ENCODE measurements at places on chromosomes 7 and 10.

- DNase-seq, result no peak
- H3K36me3 ChIP-seq, result no peaks in the 10 kb centered on the region
- peaks cover 59% of the 10 kb centered on the region for H3K27me3 ChIP-seq
- H3K4me1 ChIP-seq, result no peaks in the 10 kb centered on the region
- H3K27ac ChIP-seq, result no peak overlapping the region
Measured at GRCh38 chr7:291373-292092, 1.6 kb downstream of the FOXL3 start.

GRCh38 chr10:4217187-4217586, 432.2 kb upstream of the KLF6 start:
- H3K27ac ChIP-seq, result no peak overlapping the region
- no peaks in the 10 kb centered on the region for H3K36me3 ChIP-seq

GRCh38 chr7:131112431-131112830, 215.2 kb upstream of the MKLN1 start:
- no peak for DNase-seq
- H3K4me3 ChIP-seq, result no peak overlapping the region
- H3K36me3 ChIP-seq, result peaks cover 1% of the 10 kb centered on the region
- H3K27ac ChIP-seq, result no peak overlapping the region
- peaks cover 23% of the 10 kb centered on the region for H3K27me3 ChIP-seq

DNA sequence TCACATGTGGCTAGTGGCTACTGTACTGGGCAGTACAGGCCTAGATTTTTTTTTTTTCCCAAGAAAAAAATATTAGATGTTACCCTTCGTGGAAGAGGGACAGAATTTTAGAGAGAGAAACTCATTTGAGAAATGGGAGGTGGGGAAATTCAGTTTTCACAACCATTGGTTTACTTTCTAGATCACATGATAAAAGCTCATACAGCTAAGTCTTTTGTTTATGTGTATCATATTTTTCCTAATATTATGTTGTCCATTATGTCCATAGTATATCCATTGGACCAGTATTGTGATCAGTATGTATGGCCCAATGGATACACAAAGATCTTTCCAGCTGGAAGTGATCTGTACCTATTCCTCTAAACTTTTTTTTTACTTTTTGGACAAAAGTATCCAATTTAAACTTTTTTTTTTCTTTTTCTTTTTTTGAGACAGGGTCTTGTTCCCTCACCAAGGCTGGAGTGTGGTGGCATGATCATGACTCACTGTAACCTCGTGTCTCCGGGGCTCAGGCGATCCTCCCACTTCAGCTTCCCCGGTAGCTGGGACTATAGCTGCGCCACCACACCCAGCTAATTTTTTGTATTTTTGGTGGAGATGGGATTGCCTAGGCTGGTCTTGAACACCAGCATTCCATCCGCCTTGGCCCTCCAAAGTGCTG, 4.1 kb downstream of the CALU start:
- no peak for DNase-seq
- peaks cover 43% of the 10 kb centered on the region for H3K4me1 ChIP-seq
- H3K4me3 ChIP-seq, result no peak overlapping the region
- peaks cover 15% of the 10 kb centered on the region for H3K36me3 ChIP-seq
- no peaks in the 10 kb centered on the region for H3K27me3 ChIP-seq

DNA sequence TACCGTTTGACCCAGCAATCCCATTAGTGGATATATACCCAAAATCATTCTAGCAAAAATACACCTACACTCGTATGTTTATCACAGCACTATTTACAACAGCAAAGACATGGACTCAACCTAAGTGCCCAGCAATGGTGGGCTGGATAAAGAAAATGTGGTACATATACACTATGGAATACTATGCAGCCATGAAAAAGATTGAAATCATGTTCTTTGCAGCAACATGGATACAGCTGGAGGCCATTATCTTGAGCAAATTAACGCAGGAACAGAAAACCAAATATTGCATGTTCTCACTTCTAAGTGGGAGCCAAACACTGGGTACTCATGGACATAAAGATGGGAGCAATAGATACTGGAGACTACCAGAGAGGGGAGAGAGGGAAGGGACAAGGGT, 223.9 kb downstream of the FRMD4A start:
- no peaks in the 10 kb centered on the region for H3K36me3 ChIP-seq
- no peak overlapping the region for H3K4me3 ChIP-seq

DNA sequence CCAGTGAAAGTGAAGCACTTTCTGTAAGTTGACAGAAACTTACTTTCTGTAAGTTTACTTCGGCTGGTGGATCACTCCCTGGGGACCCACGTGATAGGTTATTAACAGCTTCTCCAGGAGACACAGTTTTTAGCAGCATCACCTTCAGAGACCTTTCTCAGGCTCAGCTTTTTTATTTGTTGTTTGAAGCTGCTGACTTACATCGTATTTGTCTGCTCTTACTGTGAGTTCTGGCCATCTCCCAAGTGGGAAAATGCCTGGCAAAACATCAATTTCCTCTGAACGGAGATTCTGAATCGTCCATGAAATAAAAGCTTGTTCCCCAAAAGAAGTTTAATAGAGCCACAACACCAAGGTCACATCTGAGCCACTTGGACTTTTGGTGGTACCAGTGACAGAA, 178.7 kb upstream of the PODXL start:
- DNase-seq, result no peak
- no peak overlapping the region for H3K27ac ChIP-seq
- H3K4me1 ChIP-seq, result no peaks in the 10 kb centered on the region
- peaks cover 18% of the 10 kb centered on the region for H3K27me3 ChIP-seq
- no peak overlapping the region for H3K4me3 ChIP-seq

DNA sequence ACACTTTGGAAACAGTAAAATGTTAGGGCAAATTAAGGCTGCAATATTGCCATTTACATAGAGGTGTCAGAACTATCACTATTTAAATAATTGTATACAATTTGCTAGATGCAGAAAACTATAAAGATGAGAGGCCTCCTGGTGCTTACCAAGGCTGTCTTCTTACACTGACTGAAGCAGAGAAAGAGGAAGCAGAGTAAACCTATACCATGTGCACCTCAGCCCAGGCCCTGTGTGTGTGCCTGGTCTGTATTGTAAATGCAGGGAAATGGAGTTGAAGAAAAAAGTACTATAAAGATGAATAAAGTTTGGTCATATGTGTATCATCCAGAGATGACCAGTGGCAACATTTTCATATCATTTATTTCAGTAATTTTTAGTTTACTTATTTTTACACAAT, 29.2 kb downstream of the ELMO1 start:
- peaks cover 20% of the 10 kb centered on the region for H3K36me3 ChIP-seq
- H3K4me3 ChIP-seq, result no peak overlapping the region
- no peak overlapping the region for H3K27ac ChIP-seq

DNA sequence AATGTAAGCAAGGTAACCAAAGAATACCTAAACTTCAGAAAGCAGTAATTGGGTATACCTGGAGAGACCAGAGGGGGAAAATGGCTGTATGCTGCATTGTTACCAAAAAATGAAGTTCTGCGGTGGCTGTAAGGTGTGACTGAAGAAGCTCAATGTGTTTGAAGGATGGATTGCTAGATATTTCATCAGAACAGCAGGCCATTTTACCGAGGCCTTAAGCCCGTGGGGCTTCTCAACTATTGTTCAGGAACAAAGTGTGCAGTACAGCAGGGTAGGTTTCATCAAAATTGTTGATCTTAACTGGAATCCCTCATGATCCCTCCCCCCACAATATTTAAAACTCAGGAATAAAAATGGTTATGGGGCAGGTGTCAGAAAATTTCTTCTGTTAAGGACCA, 204.0 kb upstream of the GHITM start:
- DNase-seq, result no peak
- no peak overlapping the region for H3K27ac ChIP-seq
- H3K4me1 ChIP-seq, result no peaks in the 10 kb centered on the region

DNA sequence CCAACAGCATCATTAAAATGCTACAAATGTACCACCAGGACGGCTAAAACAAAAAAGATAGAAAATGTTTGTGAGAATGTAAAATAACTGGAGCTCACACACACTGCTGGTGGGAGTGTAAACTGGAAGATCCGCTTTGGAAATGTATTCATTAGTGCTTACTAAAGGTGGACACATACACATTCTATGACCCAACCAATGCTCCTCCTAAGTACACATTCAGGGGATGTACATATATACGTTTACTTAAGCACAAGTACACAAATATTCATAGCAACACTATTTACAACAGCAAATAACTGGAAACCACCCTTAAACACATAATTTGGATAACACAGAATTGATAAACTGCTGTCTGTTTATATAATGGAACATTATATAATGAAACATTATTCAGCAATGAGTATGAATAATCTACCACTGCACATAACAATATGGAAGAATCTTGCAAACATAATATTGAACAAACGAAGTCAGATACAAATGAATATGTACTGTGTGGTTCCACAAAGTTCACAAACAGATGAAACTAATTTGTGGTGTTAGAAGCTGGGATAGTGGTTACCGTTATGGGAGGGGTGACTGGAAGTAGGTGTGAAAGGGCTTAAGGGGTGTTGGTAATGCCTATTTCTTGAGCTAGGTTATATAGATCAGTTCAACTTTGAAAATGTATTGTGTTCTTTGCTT, 52.1 kb downstream of the STRA8 start:
- no peaks in the 10 kb centered on the region for H3K27me3 ChIP-seq
- H3K4me3 ChIP-seq, result no peak overlapping the region
- DNase-seq, result no peak
- no peaks in the 10 kb centered on the region for H3K36me3 ChIP-seq
- H3K4me1 ChIP-seq, result peaks cover 18% of the 10 kb centered on the region
- H3K27ac ChIP-seq, result no peak overlapping the region

DNA sequence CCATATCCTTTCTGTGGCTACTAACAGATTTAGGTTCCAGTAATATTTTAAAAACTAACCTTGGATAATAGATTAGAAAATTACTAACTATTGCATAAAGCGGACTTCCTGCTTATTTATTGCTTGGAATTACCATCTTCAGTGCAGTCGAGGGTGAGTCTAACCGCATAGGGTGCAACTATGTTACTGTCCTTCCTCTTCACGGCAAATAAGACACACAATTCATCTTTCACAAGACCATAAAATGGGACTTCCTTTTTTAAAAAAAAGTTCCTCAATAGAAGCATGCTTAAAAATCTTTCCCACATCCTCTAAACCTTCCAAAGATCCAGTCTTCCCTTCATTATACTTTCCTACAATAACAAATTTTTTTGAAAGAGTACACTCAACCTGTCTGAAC, 2.1 kb downstream of the SLC25A40 start:
- no peaks in the 10 kb centered on the region for H3K27me3 ChIP-seq
- peaks cover 41% of the 10 kb centered on the region for H3K4me1 ChIP-seq
- H3K36me3 ChIP-seq, result peaks cover 55% of the 10 kb centered on the region
- H3K4me3 ChIP-seq, result peak overlapping the region; percentile 77

DNA sequence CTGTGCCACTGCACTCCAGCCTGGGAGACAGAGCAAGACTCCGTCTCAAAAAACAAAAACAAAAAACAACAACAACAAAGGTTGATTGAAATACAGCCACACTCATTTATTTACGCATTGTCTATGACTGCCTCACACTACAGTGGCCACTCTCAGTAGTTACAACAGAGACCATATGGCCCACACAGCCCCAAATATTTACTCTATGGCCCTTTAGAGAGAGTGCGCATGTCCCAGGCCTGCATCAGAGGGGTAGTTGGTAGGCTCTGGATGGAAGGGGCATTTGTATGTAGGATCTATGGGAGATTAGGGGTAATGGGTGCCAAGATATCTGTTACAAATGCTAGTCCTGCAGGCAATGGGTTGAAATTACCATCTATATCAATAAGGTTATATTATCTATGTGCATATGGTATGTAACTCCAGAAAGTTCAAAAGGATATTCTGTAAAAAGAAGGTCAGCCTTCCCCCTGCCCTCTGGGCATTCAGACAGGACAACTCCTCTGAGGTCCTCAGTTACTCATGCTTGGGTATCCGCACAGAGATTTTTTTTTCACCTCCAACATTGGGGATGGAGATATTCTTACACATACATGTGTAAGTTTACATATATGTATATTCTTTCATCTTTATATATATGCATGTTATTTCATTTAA, 56.3 kb downstream of the DENND2A start:
- no peak overlapping the region for H3K27ac ChIP-seq
- no peaks in the 10 kb centered on the region for H3K36me3 ChIP-seq
- no peak overlapping the region for H3K4me3 ChIP-seq
- H3K4me1 ChIP-seq, result no peaks in the 10 kb centered on the region

- H3K27me3 ChIP-seq, result peaks cover 23% of the 10 kb centered on the region
- H3K27ac ChIP-seq, result no peak overlapping the region
- no peak for DNase-seq
Measured at GRCh38 chr10:118638680-118639079, 43.2 kb upstream of the PRLHR start.

DNA sequence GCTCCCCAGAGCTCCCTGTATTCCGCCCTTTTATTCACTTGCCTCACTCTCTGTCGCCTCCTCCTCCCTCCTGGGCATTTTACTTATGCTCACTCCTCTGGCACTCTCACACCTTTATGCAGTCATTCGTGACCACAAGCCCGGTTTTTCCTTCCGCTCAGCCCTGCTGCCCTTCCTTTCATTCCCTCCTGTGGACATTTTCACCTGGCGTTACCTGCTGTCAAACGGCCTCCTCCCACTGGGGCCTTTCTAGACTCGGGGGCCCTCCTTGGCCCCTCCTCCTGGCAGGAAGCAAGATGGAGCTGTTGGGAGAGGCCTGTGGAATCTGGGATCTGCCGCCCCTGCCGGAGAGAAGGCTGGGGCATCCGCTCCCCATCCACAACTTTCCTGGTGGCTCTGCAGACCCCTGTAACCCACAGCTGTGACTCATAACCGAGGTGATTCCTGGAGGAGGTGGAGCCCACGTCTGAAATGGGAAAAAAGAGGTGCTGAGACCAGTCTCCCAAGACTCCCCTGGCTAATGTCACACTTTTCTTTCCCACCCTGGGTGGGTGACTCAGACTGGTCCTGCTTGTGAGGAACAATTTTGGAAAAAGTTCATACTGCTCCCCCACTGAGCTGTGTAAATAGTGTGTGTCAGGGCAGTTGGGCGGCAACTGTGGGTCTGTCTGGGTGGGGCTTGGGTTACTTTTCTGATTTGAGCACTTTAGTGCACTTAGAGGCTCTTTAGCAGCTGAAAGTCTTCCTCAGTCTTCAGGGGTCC, 1.2 kb downstream of the VCL start:
- H3K4me3 ChIP-seq, result peak overlapping the region; percentile 94
- DNase-seq, result peak; percentile 31
- peaks cover 59% of the 10 kb centered on the region for H3K4me1 ChIP-seq
- H3K27me3 ChIP-seq, result peaks cover 3% of the 10 kb centered on the region
- peak overlapping the region; percentile 74 for H3K27ac ChIP-seq

All from activated naive CD4-positive, alpha-beta T cell treated with anti-CD3 and anti-CD28 coated beads, Interleukin-2, amount 10 ng/mL, durations not matched to agents 7 days and 5 days (primary cell).